ENCODE measurements at places on chromosomes 5 and 9.

- no peak for DNase-seq
Observed at GRCh38 chr5:176780176-176781053, 29.9 kb upstream of the UNC5A start.

DNA sequence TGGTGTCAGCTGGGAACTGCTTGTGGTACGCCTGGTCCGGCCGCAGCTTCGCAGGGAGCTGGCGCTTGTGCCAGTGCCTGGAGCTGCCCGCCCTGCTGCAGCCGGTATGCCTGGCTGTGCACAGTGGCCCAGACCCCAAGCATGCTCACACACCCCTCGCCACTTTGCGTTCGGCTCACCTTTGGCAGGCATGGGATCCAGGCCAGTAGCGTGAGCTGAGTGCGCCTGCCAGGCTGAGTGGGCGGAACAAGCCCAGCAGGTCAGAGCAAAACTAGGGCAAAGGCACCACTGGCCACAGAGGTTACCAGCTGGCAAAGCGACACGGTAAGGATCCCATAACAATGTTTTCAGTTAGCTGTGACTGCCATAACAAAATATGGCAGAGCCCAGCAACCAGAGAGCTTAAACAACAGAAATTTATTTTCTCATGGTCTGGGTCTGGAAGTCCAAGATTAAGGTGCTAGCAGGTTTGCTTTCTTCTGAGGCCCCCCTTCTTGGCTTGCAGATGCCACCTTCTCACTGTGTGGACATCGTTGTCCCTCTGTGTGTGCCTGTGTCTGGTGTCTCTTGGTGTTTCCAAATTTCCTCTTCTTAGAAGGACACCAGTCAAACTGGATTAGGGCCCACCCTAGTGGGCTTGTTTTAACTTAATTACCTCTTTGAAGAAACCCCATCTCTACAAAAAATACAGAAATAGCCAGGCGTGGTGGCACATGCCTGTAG lies 61.6 kb downstream of the PSAT1 start:
- DNase-seq: no peak

DNA sequence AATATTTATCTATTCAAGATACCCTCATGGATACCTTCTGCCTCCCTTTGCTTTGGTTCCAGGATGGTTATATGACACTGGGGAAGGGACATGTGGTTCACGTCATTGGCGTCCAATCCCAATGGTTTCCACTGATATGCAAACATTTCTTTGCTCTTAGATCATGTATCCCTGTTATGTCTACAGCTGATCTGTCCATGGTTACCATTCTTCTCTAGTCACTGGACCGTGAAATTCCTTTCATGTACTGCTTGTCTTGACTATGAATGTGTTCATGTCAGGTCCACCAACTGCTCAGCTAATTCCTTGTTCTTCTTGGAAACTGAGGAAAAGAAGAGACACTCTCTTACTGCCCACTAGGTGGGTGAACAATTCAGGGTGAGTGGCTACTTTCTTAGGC lies 391.1 kb upstream of the ZNF608 start:
- no peak for DNase-seq

- DNase-seq: no peak
Observed at GRCh38 chr5:32150366-32150765, 23.8 kb downstream of the GOLPH3 start.

- DNase-seq: peak; percentile 28
Observed at GRCh38 chr5:139710319-139711066, 62.3 kb downstream of the CXXC5 start.

DNA sequence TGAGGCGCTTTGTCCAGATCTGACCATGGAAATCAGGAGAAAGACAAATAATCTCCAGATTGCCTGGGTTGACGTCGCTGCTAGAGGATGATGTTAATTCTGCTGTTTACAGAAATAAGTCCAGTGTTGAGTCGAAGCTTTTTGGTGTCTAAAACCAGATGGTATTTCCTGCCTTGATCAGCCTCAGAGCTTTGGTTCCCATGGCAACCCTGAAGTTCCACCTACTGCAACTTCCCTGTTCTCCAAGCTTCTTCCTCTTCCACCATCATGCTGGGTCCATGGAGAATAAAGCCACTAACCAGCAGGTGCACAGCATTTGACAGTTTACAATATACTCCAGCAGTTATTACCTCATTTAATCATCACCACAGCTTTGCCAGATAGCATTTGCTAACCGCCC lies 18.0 kb upstream of the GABBR2 start:
- no peak for DNase-seq

- peak; percentile 42 for DNase-seq
Observed at GRCh38 chr5:58094031-58094430, 365.9 kb downstream of the PLK2 start.

- no peak for DNase-seq
Observed at GRCh38 chr9:133581011-133581410, 28.2 kb downstream of the FAM163B start.

DNA sequence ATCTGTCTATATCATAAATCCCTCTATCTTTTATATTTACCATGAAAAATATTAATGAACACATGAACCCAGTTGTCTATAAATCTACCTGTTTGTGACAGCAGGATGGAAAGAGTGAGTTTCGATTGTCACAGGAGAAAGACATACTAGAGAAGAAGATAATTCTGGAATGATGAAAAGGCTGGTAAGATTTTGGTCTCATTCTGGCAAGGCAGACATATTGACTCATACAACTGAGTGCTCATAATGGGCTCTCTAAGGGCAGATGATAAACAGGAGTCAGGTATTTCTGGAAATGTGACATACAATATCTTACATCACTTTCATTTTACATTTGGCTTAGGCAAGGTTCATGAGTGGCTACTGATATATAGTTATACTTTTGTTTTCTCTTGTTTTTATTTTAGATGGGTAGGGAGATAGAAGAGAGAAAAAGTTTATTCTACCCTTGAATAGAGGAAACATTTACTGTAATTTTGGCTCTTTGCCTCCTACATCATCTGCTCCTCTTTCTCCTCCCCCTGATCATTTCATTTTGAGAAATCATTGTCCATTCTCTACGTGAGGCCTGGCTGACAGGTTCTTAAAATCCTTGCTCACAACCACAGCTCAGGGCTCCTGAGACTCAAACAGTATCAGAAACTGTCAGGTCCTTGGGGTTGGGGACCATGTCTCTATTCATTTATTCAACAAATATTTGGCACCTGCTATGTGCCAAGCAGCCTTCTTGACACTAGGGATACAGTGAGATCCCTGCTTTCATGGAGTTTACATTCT lies 14.4 kb downstream of the ELOVL7 start:
- DNase-seq: no peak

DNA sequence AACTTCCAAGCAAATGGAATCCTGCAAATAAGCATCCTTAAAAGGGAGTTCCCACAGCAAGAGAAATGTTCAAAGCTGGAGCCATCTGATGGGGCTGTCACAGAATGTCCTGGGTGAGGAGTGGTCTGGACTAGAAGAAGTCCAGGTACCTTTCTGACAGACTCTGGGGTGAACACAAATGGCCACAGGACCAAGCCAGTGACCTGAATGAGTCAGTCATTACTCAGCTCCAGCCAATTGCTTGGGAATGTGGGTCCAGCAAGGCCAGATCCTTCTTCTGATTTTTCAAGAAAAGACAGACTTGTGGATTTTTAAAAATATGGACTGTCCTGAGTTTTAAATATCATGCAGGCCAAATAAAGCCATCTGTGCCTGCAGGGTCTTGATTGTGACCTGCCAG lies 30.1 kb downstream of the GALNT10 start:
- no peak for DNase-seq

GRCh38 chr9:93954434-93955061 lies 607 bp downstream of the BARX1 start:
- DNase-seq: no peak

DNA sequence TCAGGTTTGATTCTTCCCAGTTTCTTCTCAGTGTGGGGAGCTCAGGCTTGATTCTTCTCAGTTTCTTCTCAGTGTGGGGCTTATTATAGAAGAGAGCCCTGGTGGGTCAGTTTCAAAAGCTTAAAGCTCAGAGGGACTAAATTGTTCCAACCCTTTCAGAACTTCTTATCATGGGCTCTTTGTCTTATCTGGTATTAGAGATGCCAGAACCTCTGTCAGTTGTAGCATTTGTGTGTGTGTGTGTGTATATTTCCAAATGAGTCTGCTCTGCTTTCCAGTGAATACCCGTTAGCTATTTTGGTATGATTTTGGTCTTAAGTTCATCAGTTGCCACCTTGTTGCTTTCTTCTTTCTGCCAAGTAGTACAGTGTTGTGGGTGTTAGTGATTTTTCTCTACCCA lies 21.8 kb downstream of the TMEM38B start:
- no peak for DNase-seq

Measured in activated CD4-positive, alpha-beta memory T cell treated with anti-CD3 and anti-CD28 coated beads, Interleukin-2, amount 10 ng/mL, durations not matched to agents 7 days and 5 days (primary cell).